ENCODE measurements at places on chromosomes 3 and 15. TPM values are rescaled to one million over a fixed set of nuclear protein-coding genes. Genes with fewer than 3 reads are reported as not detected.

ERC2 gene
- total RNA-seq: 0.16 TPM

DNA sequence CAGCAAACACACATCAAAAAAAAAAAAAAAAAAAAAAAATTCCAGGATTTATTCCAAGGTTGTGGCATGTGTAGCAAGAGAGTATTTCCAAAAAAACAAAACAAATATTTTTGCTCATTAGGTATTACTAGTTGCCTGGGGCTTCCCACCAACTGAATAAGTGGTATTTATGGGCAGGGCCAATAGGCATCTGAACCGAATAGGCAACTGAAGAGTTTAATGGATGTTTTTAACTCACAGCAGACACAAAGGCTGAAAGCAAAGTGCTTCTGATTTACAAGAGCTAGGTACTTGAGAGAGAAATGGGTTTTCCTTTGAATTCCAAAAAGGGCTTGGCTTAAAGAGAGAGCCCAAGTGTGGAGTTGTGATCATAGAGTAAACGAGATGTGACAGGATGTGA lies 21.4 kb downstream of the EIF4E3 start:
- H3K27me3 ChIP-seq: no peaks in the 10 kb centered on the region
- no peak overlapping the region for H3K4me3 ChIP-seq
- DNase-seq: no peak
- H3K36me3 ChIP-seq: peaks cover 20% of the 10 kb centered on the region
- H3K27ac ChIP-seq: no peak overlapping the region
- H3K4me1 ChIP-seq: no peaks in the 10 kb centered on the region

GRCh38 chr15:36331531-36332275 lies 247.7 kb upstream of the CDIN1 start:
- no peak for DNase-seq
- H3K27ac ChIP-seq: no peak overlapping the region

NRG4 gene
- total RNA-seq: not detected

AADAC gene
- not detected for total RNA-seq

GRCh38 chr15:27398631-27399161 lies 427.7 kb downstream of the GABRG3 start:
- no peak overlapping the region for H3K27ac ChIP-seq
- H3K4me1 ChIP-seq: no peaks in the 10 kb centered on the region
- H3K4me3 ChIP-seq: no peak overlapping the region
- no peak for DNase-seq
- no peaks in the 10 kb centered on the region for H3K36me3 ChIP-seq

DNA sequence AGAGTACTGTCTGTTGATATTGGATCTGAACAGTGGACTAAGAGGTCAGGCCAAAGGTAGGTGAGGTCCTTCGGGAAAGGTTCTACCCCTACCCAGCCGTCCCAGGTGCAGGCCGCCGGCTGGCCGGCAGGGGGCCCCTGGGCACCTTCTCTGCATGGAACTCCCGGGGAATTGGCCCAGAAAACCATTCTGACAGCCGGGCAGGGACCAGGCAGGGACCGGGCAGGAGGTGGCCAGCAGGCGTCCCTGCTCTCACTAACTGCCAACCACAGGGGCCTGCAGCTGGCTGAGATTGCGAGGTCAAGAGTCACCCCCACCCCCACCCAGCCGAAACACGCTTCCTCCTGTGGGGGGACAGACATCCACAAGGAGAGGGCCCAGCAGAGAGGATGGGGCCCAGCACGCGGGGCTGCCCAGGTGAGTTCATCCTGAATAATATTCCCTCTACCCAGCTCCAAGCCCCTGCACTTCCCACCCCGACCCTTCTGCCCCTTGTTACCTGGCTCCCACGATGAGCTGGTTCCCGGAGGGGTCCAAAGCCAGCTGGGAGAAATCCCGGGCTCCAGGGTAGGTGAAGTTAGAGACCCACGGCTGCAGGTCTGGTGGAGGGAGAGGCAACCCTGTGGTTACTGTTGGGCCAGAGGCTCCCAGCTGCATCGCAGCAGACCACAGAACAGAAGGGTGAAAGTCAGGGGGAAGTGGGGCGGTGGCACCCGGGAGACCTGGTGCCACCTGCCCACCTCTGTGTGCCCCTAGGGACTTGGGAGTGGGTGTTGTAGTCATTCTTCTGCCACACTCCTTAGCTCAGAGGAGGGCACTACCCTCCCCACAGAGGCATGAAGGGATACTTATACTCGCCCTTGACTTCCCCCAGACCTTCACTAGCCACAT lies 84.4 kb downstream of the SEMA5B start:
- H3K27ac ChIP-seq: no peak overlapping the region
- no peak overlapping the region for H3K4me3 ChIP-seq
- no peaks in the 10 kb centered on the region for H3K36me3 ChIP-seq
- DNase-seq: peak; percentile 78

GRCh38 chr15:39125226-39125625 lies 455.7 kb upstream of the THBS1 start:
- no peak overlapping the region for H3K27ac ChIP-seq
- peaks cover 7% of the 10 kb centered on the region for H3K4me1 ChIP-seq
- no peak overlapping the region for H3K4me3 ChIP-seq
- no peaks in the 10 kb centered on the region for H3K27me3 ChIP-seq
- no peak for DNase-seq
- H3K36me3 ChIP-seq: no peaks in the 10 kb centered on the region

DNA sequence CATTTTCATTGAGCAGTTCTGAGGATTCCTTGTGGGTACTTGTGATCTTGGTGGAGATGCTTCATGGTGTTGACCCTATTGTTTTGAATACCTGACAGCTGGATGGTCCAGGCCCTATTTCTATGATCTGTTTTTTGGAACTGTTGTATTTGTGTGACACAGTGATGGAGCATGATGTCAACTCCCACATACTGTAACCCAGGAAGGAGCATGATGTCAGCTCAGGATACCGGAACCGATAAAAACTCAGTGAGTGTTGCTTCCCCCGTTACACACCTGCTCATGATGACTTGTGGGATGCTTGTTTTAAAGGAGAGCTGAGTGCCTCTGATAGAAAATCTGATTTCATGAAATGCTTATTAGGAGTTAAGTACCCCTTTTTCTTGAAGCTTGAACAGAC lies 45.1 kb downstream of the ZBTB38 start:
- H3K27me3 ChIP-seq: no peaks in the 10 kb centered on the region
- peak overlapping the region; percentile 12 for H3K4me3 ChIP-seq
- peaks cover 58% of the 10 kb centered on the region for H3K36me3 ChIP-seq
- H3K27ac ChIP-seq: peak overlapping the region; percentile 97

IL17RB gene
- 0.29 TPM for total RNA-seq

DNA sequence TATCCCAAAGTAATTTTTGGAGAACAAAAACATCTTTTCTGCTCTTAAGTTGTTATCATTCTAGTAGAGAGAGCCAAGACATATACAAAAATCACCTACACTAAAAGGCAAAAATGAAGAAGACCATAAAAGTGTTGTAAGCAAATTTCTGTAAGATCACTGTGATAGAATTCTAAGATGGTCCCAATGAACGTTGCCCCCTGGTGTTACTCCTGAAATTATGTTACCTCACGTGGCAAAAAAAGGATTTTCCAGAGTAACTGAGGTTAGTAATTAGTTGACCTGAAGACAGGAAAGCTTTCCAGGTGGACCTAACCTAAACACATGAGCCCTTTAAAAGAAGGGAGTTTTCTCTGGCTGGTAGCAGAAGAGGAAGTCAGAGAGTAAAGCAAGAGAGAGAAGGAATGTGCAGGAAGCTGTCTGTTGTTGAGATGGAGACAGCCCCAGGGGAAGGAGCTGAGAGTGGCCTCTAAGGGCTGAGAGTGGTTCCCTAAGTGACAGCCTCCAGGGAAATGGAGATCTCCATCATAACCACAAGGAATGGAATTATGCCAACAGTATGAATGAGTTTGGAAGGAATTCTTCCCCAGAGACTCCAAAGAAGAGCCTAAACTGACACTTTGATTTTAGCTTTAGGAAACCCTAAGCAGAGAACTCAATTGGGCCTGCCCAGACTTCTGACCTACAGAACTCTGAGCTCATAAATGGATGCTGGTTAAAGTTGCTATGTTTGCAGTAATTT lies 205.9 kb downstream of the CD47 start:
- no peaks in the 10 kb centered on the region for H3K27me3 ChIP-seq
- no peak overlapping the region for H3K27ac ChIP-seq
- H3K4me3 ChIP-seq: no peak overlapping the region
- H3K36me3 ChIP-seq: no peaks in the 10 kb centered on the region
- no peaks in the 10 kb centered on the region for H3K4me1 ChIP-seq
- peak; percentile 36 for DNase-seq

DNA sequence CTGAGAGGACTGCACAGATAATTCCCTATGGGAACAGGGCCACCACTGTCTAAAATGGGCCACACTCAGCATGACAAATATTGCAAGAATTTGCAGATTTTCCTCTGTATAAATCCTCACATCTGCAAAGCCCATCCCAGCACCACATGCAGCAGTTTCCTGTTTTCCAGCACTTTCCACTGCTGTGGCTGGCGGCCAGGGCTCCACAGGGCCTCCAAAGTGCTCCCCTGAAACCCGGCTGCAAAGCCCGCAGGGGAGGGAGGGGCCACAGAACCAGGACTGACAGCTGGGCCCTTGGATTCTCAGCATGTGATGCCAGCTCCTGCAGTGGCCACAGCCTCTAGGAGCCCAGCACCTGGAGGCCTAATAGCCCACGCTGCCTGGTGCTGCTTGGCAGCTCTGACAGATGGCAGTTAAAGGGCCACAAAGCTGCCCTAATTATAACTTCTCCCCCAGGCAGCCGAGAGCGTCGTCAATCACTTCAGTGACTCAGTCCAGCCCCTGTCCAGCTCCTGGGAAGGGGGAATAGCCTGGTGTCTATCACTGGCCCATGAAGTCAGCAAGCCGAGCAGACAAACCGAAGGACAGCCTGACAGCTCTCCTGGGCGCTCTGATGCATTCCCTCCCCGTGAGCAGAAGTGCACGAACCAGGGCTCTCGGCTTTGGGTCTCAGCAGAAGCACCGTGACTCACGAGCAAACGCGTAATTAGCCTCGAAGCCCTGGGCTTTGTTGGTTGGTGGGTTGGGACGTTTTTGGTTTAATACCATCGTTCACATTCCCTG lies 4.7 kb downstream of the LRRC15 start:
- no peaks in the 10 kb centered on the region for H3K36me3 ChIP-seq
- H3K27me3 ChIP-seq: no peaks in the 10 kb centered on the region
- no peak overlapping the region for H3K4me3 ChIP-seq
- no peak overlapping the region for H3K27ac ChIP-seq
- peaks cover 9% of the 10 kb centered on the region for H3K4me1 ChIP-seq
- no peak for DNase-seq

- no peak for DNase-seq
- peaks cover 8% of the 10 kb centered on the region for H3K4me1 ChIP-seq
- no peak overlapping the region for H3K4me3 ChIP-seq
Measured at GRCh38 chr3:43171748-43172147, 65.9 kb upstream of the POMGNT2 start.

DNA sequence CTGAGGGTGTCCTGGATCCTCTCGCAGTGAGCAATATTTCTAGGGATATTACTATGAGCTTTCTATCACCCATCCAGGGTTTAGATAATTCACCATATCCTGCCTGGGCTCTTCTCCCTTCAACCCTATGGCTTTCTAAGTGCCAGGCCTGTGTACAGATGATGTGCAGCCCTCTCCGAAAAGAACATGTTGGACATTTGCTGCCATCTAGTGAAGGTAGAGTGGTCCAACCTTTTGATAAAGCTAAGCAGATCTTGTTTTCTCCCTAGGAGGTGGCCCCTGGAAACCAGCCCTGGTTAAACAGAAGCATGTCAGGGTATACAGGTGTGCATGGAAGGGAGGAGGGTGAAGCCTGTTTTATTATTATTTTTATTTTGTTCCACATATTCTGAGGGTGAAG lies 27.9 kb upstream of the SCN10A start:
- DNase-seq: no peak
- H3K36me3 ChIP-seq: no peaks in the 10 kb centered on the region
- no peak overlapping the region for H3K4me3 ChIP-seq
- H3K4me1 ChIP-seq: no peaks in the 10 kb centered on the region
